ENCODE measurements at places on chromosomes 12 and 14.

DNA sequence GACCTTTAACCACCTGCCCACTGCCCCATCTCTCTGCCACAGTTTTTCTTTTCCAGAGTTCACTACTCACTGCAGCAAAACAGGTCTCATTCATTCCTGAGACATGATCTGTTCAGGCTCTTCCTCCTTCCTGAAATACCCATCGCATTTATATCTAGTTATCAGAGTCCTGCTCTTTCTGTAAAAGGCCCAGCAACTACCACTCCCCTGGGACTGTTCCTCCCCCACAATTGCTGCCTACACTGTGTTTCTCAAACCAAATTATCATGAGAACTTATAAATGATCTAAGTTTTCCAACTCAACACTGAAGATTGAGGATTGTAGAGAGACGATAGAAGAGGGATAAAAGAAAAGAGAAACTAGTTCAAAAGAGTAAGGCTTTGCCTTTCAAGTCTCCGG lies 40.8 kb upstream of the EPS8 start:
- no peak for DNase-seq

DNA sequence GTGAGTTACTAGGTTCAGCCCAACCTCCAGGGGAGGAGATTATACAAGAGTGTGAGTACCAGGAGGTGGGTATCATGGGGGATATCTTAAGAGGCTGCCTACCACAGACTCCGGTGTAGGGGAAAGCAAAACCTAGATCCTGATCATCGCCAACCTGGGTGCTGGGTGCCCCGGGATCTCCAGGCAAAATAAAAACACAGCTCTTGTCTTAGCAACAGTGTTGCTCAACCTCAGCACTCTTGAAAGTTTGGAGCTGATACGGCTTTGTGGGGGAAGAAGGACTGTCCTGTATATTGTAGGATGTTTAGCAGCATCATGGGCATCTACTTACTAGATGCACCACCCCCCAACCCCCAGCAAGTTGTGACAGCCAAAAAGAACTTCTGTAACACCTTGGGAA lies 74.5 kb downstream of the CCDC60 start:
- DNase-seq: no peak

GRCh38 chr12:110005319-110005973 lies 6.2 kb downstream of the ANKRD13A start:
- DNase-seq: no peak

DNA sequence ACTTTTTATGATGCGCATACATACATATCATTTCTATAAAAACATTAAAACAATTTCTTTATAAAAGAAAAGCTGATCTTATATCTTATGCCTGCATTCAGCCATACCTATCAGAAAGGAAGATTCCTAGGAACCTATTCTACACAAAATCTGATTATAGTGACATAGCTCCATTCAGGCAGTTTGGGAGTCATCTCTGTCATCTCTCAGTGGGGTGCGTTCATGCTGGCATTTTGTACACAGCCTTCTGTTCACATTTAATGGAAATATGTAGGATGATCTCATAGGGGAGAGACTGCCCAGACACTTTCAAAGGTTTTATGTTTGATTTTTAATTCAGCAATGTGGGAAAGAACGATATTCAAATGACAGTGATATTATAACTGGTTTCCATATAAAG lies 52.9 kb downstream of the ATL1 start:
- DNase-seq: no peak

- DNase-seq: no peak
Measured at GRCh38 chr12:3632256-3632655, 120.7 kb downstream of the CRACR2A start.

DNA sequence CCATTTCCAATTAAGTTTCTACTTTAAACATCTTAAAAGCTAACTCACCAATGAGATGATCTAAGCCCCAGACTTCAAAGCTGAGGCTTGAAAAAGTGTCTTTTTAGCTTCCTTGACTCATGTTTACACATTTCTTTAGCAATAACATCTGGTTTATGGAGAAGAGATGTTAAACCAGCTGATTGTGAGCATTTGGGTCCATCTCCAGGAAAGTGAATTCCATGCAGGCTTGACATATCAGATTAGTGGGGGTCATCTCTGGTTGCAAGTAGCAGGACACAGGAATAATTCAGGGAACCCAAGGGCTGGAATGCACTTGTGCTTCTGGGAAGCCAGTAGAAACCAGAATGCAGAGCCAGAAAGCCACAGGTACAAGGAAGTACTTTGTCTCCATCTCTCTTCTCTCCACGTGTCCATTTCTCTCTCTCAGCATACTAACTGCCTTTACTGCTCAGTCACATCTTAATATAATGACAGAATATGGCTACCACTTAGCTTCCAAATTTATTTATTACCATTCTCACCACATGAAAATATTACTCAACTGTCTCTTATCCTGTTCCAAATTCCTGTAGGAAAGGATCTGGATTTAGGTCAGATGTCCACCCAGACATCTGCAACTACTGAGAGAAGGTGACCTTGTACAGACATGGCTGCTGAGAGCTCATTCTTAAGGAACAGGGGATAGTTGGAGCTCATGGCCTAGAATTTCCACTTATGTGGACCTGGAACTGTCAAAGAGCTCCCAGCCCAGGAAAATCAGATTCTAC lies 104.4 kb downstream of the SCN8A start:
- no peak for DNase-seq

All from Ammon's horn (tissue), 1 donor.